ENCODE measurements at places on chromosomes 11 and 22.

DNA sequence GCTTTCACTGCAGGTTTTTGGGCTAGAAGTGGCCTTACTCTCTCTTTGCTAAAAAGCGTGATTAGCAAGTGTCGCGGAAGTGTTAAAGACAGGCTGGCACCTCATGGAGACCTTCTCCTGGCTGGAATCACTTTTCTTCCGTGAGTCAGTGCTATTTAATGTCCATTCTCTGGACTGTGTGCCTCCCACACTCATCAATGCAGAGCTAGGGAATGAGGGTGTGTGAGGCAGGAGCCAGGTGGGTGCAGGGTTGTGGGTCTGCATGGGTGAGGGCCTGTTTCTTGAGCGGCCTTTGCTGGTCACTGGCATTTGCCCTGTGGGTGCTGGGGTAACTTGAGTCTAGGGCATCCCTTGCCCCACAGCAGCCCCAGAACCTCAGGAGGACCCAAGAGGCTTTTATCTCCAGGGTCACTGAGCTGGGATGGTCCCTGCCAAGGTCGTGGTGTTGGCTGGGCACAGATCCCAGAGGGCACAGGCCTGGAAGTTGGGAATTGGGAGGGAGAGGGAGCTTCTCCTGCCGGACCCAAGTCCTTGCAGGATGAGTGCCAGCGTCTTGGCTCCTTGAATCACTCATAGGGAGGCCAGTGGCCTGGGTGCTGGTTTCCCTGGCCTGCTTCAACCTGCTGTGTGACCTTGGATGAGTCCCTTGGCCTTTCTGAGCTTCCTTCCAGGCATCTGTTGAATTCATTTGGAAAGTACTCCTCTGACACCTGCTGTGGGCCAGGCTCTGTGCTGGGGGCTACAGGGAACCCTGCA lies 30.0 kb downstream of the KIAA1671 start:
- DNase-seq = no peak

DNA sequence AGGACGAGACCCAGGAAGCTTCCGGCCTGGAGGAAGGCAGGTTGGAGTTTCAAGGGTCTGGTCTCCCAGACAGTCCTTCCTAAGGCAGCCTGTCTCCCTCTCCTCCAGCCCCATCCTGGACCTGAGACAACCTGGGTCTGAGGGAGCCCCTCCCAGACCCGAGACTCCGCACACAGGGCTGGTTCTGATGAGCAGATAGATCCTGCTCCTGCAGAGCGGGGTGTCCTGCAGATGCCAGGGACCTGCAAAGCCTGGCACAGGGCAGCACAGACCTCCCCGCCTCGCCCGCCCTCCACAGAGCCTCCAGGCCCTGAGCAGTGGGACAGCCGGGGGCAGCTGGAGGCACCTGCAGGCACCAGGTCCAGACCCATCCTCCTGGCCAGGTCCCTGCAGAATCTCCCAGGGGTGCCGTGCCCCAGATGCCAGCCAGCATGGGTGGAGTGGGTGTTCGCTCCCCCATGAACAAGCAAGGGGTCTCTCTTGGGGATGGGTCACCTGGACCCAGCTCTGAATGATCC lies 7.8 kb downstream of the PIM3 start:
- no peak for DNase-seq

GRCh38 chr11:117315285-117316196 lies 515 bp downstream of the BACE1 start:
- no peak for DNase-seq

- DNase-seq = peak; percentile 64
Observed at GRCh38 chr11:10878408-10879214, 20.8 kb upstream of the ZBED5 start.

GRCh38 chr11:119591836-119592310 lies 137.1 kb downstream of the NECTIN1 start:
- no peak for DNase-seq

DNA sequence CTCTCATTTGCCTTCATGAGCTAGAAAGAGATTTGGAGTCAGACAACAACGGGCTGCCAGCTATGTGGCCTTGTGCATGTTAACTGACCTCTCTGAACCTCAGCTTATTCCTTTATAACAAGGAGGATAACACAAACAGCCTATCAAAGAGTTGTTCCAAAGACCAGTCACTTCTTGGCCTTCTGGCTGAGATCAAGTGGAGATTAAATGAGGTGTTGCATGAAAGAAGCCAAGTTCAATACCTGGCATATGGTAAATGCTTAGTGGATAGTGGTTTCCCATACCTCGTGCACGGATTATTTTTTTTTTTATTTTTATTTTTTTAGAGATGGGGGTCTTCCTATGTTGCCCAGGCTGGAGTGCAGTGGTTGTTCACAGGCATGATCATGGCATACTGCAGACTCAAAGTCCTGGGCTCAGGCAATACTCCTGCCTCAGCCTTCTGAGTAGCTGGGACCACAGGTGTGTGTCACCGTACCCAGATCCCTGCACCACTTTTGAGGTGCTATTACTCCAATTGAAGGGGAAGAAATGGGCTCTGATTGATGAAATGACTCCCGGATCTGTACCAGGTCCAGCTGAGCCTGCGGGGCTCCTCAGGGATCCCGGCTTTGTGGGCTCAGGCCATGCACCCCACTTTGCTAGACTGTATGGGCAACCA lies 4.9 kb downstream of the LGALS1 start:
- DNase-seq = no peak

GRCh38 chr11:2196970-2197770 lies 25.6 kb upstream of the TH start:
- peak; percentile 62 for DNase-seq

DNA sequence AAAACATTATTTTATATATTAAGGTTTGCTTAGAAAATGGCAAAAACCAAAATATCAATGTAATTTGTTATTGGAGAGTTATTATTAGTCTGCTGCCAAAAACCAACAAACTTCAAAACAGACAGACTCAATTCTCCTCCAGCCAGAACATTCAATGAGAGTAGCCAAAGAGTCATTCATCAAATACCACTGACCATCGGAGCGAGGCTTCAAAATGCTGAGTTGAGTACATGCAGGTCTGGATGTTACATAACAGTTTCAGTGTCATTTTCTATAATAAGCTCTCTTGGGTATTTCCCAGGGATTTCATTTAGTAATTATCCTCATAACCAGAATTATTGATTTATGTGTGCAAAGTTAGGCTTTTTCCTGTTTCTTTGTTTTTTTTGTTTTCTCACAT lies 42.6 kb downstream of the CHST1 start:
- DNase-seq = no peak

GRCh38 chr11:46050003-46050461 lies 71.2 kb downstream of the PHF21A start:
- no peak for DNase-seq

GRCh38 chr11:116452461-116452860 lies 320.3 kb downstream of the BUD13 start:
- no peak for DNase-seq

GRCh38 chr22:50444663-50445062 lies 30.2 kb downstream of the SBF1 start:
- no peak for DNase-seq

DNA sequence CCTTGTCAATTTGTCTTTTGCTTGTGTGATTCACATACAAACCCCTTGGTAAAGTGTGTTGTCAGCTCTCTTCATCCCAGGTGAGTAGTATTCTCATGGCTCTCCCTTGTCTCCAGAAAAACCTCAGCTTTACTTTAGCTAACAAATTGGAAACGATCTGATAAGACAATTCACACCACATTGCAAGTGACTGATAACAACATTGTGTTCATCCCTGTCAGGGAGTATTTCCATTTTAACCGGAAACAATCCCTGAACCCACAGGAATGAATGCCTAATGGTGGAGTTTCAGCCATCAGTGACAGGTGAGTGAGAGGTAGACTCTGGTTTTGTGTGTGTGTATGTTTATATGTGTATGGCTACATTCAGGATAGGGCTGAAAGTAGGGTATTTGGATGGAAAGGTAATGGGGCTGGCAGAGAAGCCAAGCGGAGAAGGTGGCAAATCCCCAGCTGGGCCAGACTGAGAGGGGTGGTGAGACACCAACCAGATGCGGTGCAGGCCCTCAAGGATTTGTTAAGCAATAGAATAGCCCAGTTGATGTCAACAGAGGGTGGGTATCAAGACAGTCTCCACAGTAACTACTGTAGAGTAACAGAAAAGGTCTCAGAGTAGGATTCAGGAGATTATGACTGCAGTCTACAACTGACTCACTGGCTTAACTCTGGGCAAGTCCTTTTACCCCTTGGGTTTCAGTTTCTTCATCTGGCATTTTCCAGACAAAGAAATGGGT lies 7.6 kb downstream of the LRRC51 start:
- no peak for DNase-seq

DNA sequence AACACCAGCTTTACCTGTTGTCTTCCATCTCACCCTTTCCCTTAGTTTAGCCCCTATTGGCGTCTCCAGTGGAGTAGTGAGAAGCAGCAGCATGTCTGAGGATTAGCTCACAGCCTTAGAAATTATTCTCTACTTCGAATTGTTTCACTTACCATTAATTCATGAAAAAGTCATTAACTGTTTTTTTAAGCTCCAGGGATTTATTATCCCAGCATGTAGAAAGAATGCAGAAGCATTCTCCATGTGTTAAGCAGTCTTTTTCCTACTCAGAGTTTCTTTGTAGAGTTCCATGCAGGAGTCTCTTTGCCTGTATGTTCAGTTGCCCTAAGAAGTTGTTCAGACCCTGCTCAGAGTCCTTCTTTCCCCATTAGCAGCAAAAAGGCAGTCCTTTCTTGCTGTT lies 137.9 kb upstream of the RASSF10 start:
- no peak for DNase-seq

DNA sequence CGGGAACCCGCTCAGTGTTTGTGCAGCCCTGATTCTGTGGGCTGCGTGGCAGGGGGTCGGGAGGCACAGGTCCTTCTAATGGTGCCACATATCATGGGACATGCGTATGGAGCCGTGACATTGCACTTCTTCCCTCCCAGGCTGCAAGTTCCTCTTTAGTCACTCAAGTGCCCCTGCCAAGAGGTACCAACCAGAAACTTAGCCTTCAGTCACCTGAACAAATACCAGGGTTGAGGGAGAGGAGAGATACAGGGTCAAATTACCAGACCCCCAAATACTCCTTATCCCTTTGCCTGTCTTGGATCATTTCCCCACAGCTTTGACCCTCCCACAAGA lies 209.1 kb downstream of the BUD13 start:
- no peak for DNase-seq

DNA sequence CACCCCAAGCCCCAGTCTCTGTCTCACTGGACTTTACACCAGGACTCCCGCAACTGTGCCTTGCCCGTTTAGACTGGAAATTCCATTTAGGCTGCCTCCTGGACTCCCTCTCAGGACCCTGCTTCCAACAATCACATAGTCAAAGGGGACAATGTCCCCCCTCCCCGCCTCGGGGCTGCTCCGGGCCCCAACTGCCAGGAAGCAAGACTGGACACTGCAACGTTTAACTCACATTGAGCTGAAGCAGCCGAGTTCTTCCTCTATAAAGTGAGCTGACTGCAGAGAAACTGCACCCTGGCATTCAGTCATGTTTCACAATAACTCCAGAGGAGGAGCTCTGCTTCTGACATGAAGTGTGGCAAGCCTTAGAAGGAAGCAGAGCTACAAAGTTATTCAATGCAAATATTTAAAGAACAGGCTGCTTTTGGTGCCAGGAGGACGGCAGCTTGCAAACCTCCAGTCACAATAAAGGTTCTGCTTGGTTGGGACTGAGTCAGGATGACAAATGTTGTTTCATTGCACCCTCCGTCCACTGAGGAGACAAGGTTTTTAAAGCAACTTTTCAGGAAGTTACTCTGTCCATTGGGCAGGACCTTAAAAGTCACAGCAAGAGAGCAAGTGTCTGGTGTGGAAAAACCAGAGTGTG lies 19.9 kb downstream of the PACSIN2 start:
- no peak for DNase-seq

- peak; percentile 51 for DNase-seq
Observed at GRCh38 chr11:121318848-121319834, 26.6 kb downstream of the SC5D start.

DNA sequence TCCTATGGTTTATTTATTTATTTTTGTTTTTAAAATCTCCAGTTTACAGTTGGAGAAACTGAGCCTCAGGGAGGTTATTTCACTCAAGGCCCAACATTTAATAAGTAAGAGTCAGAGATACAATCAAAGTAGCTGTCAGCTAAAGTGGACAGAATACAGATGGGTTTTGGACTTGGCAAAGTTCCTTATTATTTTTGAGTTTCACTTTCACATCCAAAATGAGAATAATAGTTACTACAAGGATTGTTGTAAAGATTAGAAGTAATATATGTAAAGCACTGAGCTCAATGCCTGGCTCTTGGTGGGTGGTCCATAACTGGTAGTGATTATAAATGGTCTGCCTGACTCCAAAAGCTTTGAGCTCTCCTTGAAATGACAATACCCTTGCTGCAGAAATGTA lies 87.5 kb upstream of the SESN3 start:
- DNase-seq = no peak

DNA sequence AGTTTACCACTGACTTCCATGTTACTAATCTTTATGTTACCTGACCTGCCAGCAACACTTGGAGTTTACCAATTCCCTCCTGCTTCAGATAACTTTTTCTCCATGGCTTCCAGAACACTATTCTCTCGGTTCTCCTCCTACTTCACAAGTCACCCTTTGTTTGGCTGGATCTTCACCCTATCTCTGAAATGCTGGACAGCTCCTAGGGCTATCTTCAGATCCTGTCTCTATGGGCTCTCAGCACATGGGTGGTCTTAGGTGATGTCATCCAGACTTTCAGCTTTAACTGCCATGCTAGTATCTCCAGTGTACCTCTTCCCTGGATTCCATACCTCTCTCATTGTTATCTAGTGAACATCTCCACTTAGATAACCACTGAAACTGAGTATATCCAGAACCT lies 12.2 kb upstream of the VWCE start:
- DNase-seq = no peak

- DNase-seq = peak; percentile 39
Observed at GRCh38 chr11:35615921-35616900, 2.0 kb upstream of the FJX1 start.

- no peak for DNase-seq
Observed at GRCh38 chr11:32434356-32435151, 785 bp downstream of the WT1 start.

- peak; percentile 6 for DNase-seq
Observed at GRCh38 chr11:18203723-18204122, 31.1 kb downstream of the MRGPRX4 start.

GRCh38 chr22:50296658-50297490 lies 10.6 kb downstream of the PLXNB2 start:
- no peak for DNase-seq

GRCh38 chr11:69915501-69916250 lies 96.5 kb upstream of the FGF3 start:
- peak; percentile 57 for DNase-seq

DNA sequence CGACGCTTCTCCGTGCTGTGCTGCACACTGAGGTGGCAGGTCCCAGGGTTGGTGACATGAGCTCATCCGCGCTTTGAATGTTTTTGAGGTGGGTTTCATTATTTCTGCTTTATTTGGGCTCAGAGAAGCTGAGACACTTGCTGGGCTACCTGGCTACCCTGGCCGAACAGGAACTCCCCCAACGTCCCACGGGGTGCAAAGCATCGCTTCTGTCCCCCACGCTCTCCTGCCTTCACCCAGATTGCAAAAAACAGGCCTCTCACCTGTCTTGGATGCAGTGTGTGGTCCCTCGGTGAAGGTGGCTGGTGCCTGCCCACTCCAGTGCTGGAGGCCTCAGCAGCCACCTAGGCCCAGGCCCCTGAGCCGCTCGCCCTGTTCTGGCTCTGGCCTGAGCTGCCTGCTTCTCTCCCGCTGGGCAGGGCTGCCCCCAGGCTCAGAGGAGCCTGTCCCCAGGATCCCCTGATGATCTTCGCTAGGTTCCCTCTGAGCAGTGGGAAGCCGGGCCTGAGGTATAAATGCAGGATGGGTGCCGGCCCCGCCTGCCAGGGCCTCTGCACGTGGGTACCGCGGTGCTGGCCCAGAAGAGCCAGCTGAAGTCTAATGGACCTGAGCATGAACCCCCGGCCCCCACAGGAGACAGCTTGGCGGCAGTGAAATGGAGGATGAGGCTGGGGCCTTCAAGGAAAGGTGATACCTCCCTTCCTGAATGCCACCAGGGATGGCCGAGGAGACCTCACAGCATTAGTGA lies 15.8 kb upstream of the MRGPRD start:
- DNase-seq = no peak

All from activated CD4-positive, alpha-beta T cell treated with anti-CD3 and anti-CD28 coated beads, Interleukin-2, Interleukin-4, amounts not matched to agents 100 ng/mL and 50 ng/mL, durations not matched to agents 16 hours and 8 hours (primary cell).